ENCODE measurements at places on chromosomes 12 and 14. TPM values are rescaled to one million over a fixed set of nuclear protein-coding genes. Genes with fewer than 3 reads are reported as not detected.

DNA sequence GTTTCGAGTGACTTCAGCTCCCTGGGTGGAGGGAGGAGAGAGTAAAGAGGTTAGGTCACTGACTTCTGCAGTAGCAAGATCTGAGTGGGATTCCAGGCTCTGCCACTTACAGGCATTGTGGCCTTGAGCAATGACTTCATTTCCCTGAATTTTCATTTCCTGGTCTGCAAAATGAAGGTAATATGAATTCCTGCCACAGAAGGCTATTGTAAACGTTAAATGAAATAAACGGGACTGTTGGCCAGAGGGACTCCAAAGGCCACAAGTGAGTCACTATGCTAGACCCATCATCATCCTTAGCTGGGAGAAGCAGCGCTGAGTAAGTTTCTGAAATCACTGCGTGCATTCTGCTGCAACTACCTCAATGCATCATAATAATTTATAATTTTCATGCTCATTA is 807.8 kb downstream of the AACS start:
- DNase-seq: no peak

DNA sequence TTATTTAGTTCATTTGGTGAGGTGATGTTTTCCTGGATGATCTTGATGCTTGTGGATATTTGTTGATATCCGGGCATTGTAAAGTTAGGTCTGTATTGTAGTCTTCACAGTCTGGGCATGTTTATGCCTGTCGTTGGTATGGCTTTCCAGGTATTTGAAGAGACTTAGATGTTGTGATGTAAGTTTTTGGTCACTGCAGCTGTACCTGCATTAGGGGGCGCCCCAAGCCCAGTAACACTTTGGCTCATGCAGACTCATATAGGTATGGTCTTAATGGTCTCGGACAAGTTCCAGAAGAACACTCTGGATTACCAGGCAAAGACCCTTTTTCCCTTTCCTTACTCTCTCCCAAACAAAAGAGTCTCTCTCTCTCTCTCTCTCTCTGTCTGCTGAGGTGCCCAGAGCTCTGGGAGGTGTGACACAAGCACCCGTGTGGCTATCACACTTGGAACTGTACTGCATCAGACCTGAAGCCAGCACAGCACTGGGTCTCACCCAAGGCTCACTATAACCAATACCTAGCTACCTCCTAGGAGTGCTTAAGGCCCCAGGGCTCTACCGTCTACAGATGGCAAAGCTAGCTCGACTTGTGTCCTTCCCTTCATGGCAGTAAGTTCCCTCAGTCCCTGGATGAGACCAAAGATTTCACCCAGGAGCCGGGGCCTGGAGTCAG is 425.8 kb upstream of the ATXN7L3B start:
- no peak for DNase-seq

The SRRM4 gene
- not detected for total RNA-seq

The DPPA3 gene
- total RNA-seq: not detected

The KTN1 gene
- total RNA-seq: 153 TPM

The ST8SIA1 gene
- 0.07 TPM for total RNA-seq

DNA sequence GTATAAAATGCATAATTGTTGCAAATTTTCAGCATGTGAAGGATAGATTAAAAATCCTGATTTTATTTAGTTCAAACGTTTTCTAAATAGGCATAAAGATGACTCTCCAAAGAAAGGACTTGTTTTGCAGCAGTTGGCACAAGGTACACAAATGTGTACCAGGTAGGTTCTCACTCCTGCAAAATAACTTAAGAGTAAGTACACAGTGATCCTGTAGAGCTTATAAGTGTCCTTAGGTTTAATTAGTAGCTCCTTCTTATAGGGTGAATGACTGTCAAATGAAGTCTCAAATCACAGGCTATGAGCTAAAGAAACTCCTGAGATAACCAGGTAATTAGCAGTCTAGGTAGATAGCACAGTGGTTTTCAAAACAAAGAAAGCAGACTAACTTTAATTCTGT is 330.6 kb upstream of the MDGA2 start:
- no peak for DNase-seq

DNA sequence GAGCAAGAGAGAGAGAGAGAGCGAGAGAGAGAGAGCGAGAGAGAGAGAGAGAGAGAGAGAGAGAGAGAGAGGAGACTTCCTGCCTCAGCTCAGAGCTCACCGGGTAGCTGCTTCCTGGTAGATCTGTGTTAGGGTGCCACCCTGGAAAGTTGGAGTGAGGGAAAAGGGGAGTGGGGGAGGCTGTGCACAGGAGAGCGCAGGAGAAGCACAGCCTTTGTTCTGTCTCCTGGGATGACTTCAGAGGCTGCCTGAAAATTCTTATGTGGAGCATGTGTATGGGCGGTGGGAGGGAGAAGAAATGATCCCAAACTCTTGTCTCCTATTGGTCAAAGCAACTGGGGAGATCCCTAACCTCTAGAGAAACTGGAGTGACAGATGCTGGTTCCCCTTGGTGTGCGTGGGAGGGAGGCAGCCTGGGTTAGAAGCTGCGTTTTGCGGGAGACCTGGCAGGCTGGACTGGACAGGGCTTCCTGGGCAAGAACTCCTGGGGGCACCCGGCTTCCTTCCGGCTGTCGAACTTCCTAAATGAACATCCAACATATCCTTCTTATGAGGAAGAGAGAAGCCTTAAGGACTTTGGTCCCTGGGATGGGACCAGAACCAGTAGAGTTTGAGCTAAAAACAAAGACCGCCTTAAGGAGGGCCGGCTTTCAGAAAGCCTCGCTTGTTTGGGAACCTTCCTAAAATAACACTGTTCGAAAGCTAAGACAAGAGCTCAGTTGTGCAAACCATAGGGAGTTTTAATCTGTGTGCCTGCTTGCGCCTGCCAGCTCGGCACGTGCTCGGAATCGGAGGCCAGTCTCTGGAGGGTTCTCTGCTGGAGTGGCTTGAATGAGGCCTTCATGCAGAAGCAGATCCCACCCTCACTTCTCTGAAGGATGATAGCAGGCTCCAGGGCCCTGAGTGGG is 30.4 kb upstream of the BEGAIN start:
- no peak for DNase-seq

- DNase-seq: no peak
Measured at GRCh38 chr14:51805541-51805940, 54.9 kb upstream of the GNG2 start.

DNA sequence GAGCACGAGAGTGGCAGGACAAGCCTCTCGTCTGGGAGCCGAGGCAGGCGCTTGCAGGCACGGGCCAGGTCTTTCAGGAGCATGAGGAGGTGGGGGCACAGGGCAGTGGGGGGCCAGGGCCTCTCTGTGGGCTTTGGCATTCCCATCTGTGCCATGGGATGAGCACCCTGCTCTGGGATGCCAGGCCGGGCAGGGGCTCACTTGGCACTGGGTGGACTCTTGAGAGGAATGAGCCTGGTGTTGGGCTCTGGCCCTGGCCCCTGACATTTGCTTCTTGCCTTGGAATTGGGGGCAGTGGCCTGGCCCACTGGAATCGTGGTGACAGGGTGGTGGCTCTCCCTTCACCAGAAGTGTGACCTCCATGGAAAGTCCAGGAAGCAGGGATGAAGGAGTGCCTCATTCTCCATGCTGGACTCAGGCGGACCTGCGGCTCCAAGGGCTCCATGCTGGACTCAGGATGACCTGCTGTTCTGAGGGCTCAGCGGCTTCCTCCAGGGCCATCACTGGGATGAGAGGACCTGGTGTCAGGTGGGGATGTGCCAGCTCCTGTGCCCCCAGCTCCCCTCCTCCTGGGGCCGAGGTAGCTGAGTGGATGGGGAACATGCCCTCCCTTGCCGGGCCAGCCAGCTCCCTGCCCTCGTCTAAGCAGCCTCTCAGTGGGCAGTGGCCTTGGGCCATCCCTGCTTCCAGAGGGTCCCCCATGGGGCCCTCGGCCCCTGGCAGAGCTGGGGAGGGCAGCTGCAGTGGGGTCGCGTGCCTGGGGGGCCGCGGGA is 220.3 kb downstream of the KIF26A start:
- DNase-seq: no peak

DNA sequence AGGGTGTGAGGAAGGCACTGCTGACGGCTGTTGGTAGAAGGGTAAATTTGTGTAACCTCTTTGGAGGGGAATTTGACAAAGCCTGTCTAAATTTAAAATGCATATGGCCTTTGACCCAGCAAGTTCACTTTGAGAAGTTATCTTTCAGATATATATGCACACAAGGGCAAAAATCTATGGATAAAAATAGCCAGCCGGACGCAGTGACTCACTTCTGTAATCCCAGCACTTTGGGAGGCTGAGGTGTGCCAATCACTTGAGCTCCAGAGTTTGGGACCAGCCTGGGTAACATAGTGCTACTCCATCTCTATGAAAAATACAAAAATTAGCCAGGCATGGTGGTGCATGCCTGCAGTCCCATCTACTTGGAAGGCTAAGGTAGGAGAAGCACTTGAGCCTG is 13.4 kb downstream of the UBC start:
- no peak for DNase-seq

The CLEC1A gene
- total RNA-seq: 16.0 TPM

The CALM1 gene
- total RNA-seq: 1,419 TPM

The CCDC177 gene
- not detected for total RNA-seq

DNA sequence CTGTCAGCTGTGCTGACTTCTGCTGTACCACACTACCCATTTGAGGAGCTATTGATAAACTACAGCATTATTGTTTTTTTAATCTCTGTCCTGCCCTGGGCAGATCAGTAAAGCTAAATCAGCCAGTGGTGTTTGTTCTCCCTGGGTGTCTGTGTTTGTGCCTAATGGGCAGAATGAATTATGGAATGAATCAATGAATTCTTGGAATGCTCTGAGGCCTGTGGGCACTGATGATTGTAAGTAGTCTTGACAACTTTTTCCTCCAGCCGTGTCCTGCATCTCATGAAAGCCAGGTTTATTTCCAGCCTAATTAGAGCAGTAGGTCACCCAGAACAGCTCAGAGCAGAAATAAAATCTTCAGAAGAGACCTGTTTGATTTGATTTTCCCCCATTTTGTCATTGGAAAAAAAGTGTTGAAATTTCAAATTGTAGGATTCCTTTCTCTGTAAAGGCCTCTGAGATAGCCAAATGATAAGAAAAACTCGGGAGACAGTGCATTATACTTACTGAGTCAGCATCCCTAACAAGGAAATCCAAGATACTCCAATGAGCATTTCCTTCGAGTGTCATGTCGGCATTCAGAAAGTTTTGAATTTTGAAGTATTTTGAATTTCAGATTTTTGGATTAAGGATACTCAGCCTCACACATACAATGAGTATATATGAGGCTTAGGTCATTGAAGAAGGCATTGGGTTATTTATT is 19.4 kb upstream of the EVL start:
- DNase-seq: no peak

The SAMD15 gene
- 1.8 TPM for total RNA-seq

GRCh38 chr12:130871286-130872178 is at the start of gene RAN:
TSS of gene RAN (plus strand) at chr12:130872066. CDS start at chr12:130872594, 528 bp downstream.
- peak; percentile 68 for DNase-seq

The IAPP gene
- total RNA-seq: not detected

The OLR1 gene
- not detected for total RNA-seq

DNA sequence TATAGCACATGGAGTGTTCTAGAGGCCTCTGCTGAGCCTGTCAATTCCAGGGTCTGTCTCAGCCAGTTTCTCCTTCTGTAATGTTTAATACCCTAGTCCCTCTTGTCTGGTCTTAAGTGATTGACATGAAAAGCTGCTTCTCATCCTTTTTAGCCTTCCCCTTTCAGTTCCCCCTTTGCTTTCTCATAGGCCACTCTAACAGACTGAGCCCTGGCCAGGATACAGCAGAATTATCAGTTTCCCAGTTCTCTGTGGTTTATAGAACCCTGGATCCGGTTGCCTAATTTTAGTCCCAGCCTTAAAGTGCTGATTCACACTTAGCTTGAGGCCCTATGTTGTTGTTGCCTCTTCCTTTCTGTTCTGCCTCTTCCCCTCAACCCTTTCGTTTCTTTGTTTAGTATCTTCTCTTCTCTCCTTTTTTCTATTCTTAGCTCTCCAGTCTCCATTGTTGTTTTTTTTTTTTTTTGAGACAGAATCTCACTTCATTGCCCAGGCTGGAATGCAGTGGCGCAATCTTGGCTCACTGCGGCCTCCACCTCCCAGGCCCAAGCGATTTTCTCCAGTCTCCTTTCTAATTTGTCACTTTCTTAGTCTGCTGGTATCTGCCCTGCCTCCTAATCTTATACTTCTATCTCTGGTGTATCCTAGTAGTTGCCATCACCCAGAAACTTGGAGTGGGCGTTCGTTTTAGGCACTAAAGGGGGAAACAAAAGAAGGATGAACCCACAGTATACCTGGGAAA is 2.9 kb upstream of the BIN2 start:
- DNase-seq: no peak

DNA sequence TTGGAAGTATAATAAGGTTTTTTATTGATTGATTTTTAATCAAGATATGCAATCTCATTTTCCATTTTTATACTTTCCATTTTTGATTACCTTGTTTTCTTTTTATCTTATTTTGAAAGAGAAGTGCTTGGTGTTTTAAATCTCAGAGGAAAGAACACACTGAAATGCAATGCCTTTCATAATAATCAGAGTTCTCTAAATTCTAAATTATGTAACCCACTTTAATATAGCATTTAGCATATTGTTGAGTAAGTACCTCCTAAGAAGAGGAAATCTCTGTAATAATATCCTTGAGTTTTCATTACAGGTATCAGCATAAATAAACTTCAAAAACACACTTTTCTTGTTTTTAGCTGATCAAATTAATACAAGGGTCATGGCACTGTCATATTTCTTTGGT is 96.9 kb downstream of the GTF2A1 start:
- DNase-seq: no peak

GRCh38 chr14:54040846-54041245 is 84.2 kb upstream of the BMP4 start:
- DNase-seq: no peak

The SLC16A7 gene
- 12.4 TPM for total RNA-seq

The HVCN1 gene
- total RNA-seq: 2.2 TPM

The BCAT1 gene
- total RNA-seq: 241 TPM

DNA sequence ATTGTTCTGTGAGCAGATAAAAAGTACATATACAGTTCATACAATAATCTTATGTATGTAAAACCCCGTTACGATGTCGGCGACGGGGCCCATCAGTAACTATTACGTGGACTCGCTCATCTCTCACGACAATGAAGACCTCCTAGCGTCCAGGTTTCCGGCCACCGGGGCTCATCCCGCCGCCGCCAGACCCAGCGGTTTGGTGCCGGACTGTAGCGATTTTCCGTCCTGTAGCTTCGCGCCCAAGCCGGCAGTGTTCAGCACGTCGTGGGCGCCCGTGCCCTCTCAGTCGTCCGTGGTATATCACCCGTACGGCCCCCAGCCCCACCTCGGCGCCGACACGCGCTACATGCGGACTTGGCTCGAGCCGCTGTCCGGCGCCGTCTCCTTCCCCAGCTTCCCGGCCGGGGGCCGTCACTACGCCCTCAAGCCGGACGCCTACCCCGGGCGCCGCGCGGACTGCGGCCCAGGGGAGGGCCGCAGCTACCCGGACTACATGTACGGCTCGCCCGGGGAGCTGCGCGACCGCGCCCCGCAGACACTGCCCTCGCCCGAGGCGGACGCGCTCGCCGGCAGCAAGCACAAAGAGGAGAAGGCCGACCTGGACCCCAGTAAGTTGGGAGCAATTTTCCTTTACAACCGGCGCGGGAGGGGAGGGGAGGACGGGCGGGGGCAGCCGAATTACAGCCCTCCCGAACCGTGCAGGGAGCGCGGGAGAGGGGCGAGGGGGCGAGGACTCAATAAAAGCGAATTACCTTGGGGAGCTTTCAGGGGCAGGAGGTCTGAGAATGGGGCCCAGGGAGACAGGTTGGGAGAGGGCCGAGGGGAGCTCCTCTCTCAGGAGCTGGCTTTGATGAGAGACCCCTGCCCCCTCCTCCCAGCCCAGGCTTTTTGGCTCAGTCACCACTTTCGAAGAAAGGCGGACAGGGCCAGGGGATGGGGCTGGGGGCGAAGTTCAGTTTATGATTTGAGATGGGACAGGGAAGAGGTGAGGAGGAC is at the start of gene HOXC9:
HOXC9 (plus strand) TSS at position 46 of the 999 bp plus-strand sequence; CDS start at position 74, 28 bp downstream.
- DNase-seq: no peak

The P2RX7 gene
- 7.6 TPM for total RNA-seq

GRCh38 chr12:96045566-96045965 is 10.2 kb upstream of the LTA4H start:
- no peak for DNase-seq

All from pulmonary artery endothelial cell (primary cell).